T-cell (primary cell): ENCODE measurements at places on chromosomes 6 and 20.

- DNase-seq, result no peak
These were observed 883 bp upstream of the CCDC28A start for GRCh38 chr6:138772596-138773176.

DNA sequence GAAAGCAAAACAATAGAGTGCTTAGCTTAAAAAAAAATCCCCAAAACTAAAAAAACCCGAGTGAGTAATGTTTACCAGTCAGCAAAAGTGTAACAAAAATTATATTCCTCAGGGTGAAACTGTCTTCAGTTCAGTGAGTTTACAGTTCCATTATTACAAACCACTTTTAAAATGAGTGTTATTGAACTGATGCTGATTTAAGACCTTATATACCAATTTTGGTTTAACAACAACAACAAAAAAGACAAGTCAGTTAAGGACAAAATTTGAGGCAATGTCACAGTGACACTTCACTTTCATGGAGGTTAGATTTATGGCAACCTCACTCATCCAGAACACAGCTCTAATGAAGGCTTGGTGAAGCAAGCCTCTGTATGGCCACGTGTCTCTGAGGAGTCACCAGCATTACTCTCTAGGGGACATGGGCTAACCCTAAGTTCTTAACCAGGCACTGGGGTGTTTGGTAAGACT is 630.8 kb downstream of the PHF3 start:
- DNase-seq, result no peak

DNA sequence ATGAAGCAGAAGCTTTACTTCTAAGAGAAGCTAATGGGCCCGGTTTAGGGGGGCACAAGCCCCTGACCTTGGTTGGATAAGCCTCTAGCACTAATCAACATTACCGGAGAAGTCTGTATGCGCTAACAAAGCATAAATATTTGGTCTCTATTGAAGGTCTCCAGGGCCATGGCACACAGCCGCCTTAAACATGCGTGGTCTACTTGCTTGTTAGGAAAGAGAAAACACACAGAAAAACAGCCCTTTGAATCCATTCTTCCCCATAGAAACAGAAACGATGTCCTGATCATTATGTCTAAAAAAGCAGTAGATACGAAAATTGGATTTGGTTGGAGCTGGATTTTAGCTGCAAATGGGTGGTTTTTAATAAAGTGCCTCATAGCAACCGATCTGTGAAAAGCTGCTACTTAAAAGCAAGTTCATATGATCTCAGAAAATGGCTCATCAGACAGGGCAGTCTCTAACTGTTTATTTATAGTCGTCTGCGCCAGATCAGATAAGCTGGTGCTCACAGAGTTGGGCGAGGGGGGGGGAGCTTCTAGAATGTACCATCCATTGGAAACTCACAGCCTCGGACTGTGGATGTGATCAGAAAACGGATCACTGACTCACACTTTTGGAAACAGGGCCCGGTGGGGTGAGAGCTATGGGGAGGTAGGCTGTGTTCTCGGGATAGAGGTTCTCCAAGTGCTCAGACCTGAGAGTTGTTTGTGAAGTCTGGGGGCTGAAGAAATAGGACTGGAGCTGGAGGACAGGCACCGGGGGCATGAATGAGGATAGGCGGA is 35.3 kb upstream of the APCDD1L start:
- DNase-seq, result no peak

GRCh38 chr6:118350881-118351430 is 197.1 kb upstream of the PLN start:
- no peak for DNase-seq

GRCh38 chr6:320351-321157 is 28.3 kb downstream of the DUSP22 start:
- no peak for DNase-seq
